ENCODE measurements at places on chromosomes 1 and 21. TPM values are rescaled to one million over a fixed set of nuclear protein-coding genes. Genes with fewer than 3 reads are reported as not detected.

- DNase-seq: no peak
These were observed 29.0 kb downstream of the NME7 start for GRCh38 chr1:169338617-169339016.

GRCh38 chr1:25958465-25958864 lies 39.4 kb downstream of the PAFAH2 start:
- DNase-seq: no peak

- no peak for DNase-seq
These were observed 95.3 kb upstream of the GADD45A start for GRCh38 chr1:67589519-67590233.

DNA sequence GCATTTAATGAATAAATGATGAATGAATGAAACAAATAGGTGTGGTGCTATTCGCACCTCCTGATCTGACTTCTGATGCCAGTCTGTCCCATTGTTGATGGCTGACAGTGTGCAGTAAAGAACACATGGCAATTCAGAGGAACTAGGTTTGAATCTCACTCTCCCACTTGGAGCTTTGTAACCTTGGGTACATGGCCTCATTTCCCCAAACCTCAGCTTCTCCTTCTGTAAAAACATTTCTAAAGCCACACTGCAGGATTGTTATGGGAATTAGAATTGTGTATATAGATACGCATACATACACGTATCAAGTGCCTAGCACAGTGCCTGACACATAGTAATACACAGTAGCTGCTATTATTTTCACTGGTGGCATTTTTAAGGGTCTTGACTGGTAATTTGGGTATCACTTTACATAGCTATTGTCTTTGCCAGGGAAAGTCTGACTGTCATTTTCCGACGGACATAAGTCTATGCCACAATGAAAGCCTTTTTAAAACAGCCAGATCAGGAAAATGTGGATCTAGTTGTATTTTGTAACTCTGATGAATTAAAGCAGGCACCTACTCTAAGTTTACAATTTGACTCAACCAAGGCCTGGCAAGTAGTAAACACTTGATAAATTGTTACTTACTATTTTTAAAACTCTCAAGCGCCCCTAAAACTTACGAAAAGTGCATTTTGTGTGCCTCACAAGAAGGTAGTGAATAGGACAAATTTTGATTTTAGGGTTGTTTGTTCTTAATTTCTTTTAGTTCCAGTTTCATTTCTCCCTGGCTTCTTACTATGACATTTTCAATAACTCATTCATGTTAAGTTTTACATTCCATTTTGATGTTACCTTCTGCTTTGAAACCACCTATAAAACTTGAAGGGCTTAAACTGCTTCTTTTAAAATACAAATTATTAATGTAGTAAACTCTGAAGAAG lies 164.4 kb downstream of the SDCCAG8 start:
- no peak for DNase-seq

GRCh38 chr1:104402178-104402577 lies 652.5 kb downstream of the AMY1C start:
- no peak for DNase-seq

DNA sequence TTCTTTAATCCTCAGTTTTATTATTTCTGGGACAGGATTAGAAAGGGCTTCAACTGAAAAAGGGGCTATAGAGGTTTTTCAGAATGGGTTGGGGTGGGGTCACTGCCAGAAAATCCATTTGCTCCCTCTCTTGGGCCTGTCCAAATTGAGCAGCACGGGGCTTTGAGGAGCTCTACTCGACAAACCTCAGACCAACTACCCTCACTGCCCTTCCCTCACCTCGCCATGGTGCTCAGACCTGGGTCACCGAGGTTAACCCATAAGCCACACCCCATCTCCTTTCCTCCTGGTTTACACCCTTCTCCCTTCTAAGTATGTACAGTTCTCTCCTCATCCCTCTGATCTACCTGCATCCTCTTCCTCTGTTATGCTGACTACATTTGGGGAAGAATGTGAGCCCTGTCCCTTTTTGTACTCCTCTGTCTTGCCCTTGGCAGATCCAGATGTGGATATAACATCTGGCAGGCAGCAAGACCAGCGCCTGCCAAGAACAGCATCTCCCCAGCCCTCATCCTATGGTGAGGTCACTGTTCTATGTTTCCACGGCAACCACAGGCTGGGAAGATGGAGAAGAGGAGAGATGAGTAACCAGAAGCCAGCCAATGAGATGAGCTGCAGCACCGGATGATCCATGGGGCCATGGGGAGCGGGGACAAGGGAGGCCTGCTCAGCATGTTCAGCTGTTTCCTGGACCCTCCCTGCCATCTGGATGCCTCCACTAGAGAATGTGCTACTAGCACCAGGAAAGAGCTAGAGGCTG lies 3.7 kb upstream of the FABP3 start:
- DNase-seq: no peak

DNA sequence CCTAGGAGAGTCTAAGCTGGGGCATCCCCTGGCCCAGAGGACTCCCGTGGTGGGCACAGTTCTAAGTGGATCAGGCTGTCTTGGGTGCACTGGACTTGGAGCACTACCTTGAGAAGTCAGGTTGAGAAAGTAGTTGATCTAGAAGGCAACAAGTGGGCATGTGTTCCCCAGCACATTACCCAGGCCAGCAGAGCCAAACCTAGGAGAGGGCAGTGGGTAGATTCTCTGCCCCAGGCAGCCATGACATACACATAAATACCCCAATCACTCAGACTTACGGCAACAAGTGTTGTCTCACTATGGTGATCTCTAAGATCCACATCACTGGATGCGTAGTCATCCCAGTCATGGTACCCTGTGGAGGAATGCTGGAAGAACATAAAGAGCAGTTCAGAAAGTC lies 1.6 kb upstream of the PMF1 start:
- no peak for DNase-seq

DNA sequence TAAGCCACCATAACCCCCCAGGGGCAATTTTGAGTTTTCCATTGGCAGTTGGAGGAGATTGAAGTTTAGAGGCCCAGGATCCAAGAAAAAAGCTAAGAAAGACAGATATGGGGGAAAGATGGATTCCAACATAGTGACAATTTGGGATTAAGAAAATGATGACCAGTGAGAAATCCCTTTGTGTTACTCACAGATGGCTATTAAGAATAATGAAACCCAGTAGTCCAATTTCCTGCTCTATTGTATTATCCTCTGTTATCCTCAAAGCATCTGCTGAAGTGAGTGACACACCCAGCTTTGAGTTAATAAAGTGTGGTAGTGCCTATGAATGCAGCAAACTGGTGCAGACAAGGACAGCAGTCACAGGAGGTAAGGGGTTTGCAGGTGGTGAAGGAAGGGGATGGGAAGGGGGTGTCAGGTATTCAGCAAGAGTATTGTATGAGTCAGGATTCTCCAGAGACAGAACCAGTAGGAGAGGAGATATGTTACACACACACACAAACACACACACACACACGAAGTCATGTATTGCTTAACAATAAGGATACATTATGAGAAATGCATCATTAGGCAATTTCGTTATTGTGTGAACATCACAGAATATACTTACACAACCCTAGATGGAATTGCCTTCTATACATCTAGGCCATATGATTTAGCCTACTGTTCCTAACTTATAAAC lies 112.4 kb upstream of the VANGL1 start:
- no peak for DNase-seq

- DNase-seq: peak; percentile 55
These were observed 157.1 kb downstream of the ELAVL4 start for GRCh38 chr1:50265790-50266314.

DNA sequence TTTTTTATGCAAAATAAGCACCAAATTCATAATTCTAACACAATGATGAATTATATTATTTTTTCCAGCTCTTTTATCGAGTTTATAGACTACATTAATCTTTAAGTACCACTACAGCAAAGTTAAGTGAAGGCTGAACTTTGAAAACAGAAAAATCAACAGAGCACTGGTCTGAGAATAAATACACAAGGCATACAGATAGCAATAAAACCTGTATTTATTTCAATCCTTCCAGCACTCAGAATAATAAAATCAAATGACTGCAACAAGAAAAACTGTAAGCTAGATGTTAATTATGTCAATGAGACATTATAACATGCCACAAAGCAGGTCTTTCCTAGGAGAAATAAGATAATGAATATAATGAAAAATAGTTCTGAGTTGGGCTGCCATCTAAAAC lies 24.5 kb downstream of the NUCKS1 start:
- DNase-seq: no peak

DNA sequence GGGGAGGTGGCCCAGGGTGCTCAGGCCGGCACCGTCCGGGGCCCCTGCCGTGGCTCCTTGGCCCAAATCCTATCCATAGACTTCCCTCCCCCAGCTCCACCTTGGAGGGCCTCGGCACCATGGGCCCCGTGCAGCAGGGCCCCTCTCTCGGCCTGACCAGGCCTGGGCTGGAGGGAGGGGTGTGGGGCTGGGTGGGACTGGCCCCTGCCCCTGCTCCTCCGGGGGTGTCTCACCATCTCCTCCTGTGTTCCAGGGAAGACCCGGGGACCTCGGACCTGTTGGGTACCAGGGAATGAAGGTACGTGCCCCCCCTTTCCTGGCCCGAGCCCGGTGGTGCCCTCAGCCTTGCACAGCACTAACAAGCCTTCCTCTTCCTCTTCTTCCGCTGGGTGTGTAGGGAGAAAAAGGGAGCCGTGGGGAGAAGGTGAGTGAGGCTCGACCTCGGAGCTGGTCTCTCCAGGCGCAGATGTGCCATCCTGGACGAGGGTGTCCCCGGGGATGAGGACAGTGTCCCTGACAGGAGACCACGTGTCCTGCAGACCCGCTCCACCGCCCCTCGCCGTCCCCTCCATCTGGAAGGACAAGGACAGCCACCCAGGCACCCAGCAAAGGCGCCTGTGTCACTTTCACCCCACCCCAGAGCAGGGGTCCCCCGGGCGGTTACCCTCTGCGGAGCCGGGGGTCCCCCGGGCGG lies 7.9 kb downstream of the COL6A1 start:
- DNase-seq: peak; percentile 15

GRCh38 chr1:157878059-157878458 lies 36.5 kb upstream of the CD5L start:
- no peak for DNase-seq

DNA sequence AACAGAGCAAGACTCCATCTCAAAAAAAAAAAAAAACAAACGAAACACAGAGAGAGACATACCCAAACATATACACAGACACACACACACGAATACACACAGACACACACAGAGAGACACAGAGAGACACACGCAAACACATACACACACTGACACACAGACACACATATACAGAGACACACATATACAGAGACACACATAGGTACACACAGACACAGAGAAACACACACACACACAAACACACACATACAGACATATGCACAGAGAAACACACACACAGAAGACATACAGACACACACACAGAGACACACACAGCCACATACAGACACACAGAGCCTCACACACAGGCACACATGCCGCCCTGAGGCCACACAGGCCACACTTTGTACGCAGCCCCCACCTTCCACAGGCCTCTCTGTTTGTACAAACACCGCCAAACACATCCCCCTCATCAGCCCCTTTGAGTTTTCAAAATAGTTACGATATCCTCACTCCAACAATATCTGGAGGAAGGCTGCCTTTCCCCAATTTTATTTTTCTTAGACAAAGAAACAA lies 57.5 kb upstream of the ABCG1 start:
- no peak for DNase-seq

DNA sequence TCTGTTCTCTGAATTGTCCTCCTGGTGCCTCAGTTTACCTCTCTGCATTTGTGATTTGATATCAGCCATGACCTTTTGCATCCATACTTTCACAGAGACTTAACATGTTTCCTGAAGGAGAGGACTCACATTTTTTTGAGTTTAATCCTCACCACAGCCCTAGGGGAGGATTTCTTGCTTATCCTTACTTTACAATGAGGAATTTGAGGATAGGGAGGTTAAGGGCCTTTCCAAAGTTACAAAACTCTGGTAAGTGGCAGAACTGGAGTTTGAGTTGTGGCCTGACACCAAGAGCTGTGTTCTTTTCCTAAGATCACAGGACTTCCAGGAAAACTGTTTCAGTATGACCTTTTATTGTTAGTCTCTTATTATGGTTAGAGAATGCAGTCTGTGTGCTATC lies 34.2 kb downstream of the TNFRSF8 start:
- DNase-seq: no peak

GRCh38 chr1:248853663-248854375 lies 5.1 kb downstream of the ZNF692 start:
- DNase-seq: no peak

DNA sequence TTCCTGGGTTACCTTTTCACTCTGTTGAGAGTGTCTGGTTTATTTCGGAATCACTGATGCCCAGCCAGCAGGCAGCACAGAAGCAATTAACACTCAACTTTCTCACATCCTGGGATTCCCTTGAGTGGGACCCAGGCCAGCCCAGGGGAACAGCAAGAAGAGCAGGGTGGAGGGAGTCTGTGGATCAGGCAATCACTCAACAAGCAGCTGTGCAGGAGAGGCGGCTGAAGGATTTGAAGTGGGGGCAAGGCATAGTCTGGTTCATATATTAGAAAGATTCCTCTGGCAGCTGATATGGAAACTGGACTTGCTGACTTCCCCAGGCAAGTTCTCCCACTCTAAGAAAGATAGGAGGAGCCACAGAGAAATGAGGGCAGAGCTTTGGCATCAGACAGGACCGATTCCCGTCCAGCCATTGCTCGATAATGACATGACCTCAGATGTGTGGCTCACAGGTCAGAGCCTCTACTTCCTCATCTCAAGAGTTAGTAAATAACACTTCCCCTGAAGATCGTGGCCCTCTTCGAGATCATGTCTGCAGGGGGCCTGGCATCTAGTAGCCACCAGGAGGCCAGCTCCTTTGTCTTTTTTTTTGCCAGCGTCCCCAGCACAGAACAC lies 12.4 kb downstream of the EPHA8 start:
- DNase-seq: no peak

DNA sequence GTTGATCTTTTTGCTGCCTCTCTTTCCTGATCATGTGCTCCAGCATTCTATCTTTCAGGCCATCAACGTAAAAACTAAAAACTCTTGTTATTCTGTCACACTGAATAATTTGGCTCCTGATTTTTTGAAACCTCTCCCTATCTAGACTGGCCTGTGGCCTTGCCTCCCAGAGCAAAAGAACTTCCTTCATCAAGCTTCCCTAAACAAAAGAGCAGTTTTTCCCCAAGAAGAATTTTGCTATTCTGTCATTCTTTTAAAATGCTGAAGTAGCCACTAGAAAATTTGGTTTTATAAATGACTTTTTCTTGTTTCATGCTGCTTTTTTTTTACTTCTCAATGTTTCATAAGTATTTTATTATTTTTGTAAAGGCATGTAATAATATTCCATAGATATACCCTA lies 37.1 kb upstream of the CR2 start:
- DNase-seq: no peak

The MRPL37 gene
- total RNA-seq: 89.6 TPM

The F13B gene
- not detected for total RNA-seq

The GNB1 gene
- total RNA-seq: 81.7 TPM

The VAV3 gene
- 1.7 TPM for total RNA-seq

The TAL1 gene
- total RNA-seq: 2.1 TPM

The KLF17 gene
- total RNA-seq: not detected

The CRABP2 gene
- 1.7 TPM for total RNA-seq

The KRTAP7-1 gene
- total RNA-seq: not detected

The WNT9A gene
- 49.7 TPM for total RNA-seq

The RAB25 gene
- total RNA-seq: not detected

All from psoas muscle (tissue), 8 donors.